Suprapubic skin (tissue), 4 donors: ENCODE measurements at places on chromosomes 2 and 18.

GRCh38 chr2:118616432-118616831, 231.0 kb downstream of the EN1 start:
- H3K27me3 ChIP-seq, result peaks cover 7% of the 10 kb centered on the region
- H3K27ac ChIP-seq, result no peak overlapping the region
- DNase-seq, result no peak

GRCh38 chr18:23238152-23238531, 102.9 kb downstream of the CABLES1 start:
- H3K36me3 ChIP-seq, result peaks cover 9% of the 10 kb centered on the region
- DNase-seq, result no peak
- H3K27me3 ChIP-seq, result no peaks in the 10 kb centered on the region
- peak overlapping the region; percentile 73 for H3K27ac ChIP-seq
- peaks cover 20% of the 10 kb centered on the region for H3K4me1 ChIP-seq
- peak overlapping the region; percentile 37 for H3K4me3 ChIP-seq

DNA sequence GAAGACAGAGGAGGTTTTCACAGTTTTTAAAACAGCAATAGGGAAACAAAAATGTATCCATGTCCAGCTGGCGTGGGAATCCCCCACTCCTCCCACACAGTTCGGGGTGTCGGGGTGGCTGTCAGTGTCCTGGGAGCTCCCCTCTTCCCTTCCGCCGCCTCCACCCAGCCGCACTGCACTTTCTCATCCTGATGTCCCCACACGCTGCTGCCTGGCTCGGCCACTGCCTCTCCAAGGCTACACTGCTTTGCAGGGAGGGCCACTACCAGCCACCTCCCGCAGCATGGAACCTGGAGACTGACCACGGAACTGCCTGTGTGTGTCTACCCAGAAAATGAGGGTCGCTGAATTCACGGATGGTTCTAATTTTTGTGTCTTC, 138.7 kb upstream of the CTDP1 start:
- no peaks in the 10 kb centered on the region for H3K36me3 ChIP-seq
- H3K27ac ChIP-seq, result peak overlapping the region; percentile 64
- peaks cover 13% of the 10 kb centered on the region for H3K4me1 ChIP-seq
- H3K27me3 ChIP-seq, result no peaks in the 10 kb centered on the region
- H3K4me3 ChIP-seq, result peak overlapping the region; percentile 13
- DNase-seq, result no peak

DNA sequence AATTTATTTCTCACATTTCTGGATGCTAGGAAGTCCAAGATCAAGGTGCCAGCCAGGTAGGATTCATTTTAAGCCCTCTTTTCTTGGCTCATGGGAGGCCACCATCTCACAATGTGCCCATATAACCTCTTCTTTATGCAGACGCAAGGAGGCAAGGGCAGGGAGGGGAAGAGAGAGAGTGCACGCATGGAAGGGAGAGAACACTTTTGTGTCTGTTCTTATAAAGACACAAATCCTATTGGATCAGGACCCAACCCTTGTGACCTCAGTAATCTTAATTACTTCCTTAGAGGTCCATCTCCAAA, 32.5 kb downstream of the CMPK2 start:
- no peaks in the 10 kb centered on the region for H3K36me3 ChIP-seq
- H3K4me1 ChIP-seq, result peaks cover 3% of the 10 kb centered on the region
- DNase-seq, result no peak

- H3K4me3 ChIP-seq, result no peak overlapping the region
- peak overlapping the region; percentile 73 for H3K27ac ChIP-seq
- H3K36me3 ChIP-seq, result no peaks in the 10 kb centered on the region
Measured at GRCh38 chr2:20178666-20179465, 46.1 kb downstream of the SDC1 start.

- no peaks in the 10 kb centered on the region for H3K36me3 ChIP-seq
- no peak overlapping the region for H3K27ac ChIP-seq
- no peaks in the 10 kb centered on the region for H3K4me1 ChIP-seq
- H3K4me3 ChIP-seq, result no peak overlapping the region
Measured at GRCh38 chr2:15992457-15993231, 52.3 kb downstream of the MYCN start.

- H3K27ac ChIP-seq, result no peak overlapping the region
- DNase-seq, result no peak
- H3K4me3 ChIP-seq, result no peak overlapping the region
- no peaks in the 10 kb centered on the region for H3K36me3 ChIP-seq
- H3K4me1 ChIP-seq, result no peaks in the 10 kb centered on the region
Measured at GRCh38 chr2:171568089-171568488, 45.8 kb downstream of the CYBRD1 start.

DNA sequence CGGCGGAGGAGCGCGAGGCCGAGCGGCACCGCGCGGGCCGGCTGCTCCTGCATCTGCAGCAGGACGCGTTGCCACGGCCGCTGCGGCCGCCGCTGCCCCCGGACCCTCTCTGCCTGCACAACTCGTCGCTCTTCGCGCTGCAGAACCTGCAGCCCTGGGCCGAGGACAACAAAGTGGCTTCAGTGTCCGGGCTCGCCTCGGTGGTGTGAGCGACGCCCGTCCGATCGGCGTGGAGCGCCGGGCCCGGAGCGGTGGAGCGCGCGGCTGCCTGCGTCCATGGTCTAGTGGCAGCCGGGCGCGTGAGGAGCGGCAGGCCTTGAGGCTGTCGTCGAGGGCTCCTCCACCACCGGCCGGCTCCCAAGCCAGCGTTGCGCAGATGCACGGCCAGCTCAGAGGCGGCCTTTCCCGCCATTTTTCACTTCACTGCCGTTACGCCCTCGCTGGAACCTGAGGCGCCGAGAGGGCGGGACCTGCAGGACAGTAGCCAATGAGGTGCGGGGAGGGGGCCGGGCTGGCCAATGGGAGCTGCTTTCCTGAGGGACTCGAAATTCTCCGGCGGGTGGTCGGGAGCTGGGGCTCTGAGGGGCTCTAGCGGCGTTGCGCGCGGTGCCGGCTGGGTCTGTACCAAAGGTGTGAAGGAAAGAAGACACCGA, 1.9 kb downstream of the TLX2 start:
- peaks cover 99% of the 10 kb centered on the region for H3K27me3 ChIP-seq
- peaks cover 37% of the 10 kb centered on the region for H3K4me1 ChIP-seq
- H3K27ac ChIP-seq, result no peak overlapping the region
- peak overlapping the region; percentile 45 for H3K4me3 ChIP-seq

GRCh38 chr2:54551123-54551756, 95.1 kb downstream of the SPTBN1 start:
- H3K4me1 ChIP-seq, result peaks cover 39% of the 10 kb centered on the region
- H3K4me3 ChIP-seq, result no peak overlapping the region
- peak overlapping the region; percentile 63 for H3K27ac ChIP-seq
- no peaks in the 10 kb centered on the region for H3K36me3 ChIP-seq
- DNase-seq, result no peak

DNA sequence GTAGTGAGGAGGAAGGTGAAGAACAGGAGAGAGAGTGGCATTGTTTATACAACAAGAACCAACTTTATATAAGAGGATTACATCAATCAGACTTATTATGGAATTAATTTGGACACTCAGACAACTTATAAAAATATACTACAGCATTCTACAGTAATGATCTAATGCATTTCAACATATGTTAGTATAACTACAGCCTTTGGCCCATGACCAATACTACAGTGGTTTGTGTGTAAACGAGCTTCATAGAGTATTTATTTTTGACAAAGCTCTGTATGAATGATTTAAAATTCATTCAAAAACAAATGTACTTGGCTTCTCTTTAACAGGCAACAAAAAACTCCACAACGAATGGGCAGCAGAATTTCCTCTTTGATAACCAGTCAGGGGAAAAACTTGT, 72.8 kb downstream of the ZNF521 start:
- no peaks in the 10 kb centered on the region for H3K27me3 ChIP-seq
- H3K36me3 ChIP-seq, result no peaks in the 10 kb centered on the region
- H3K27ac ChIP-seq, result no peak overlapping the region
- no peak for DNase-seq
- H3K4me3 ChIP-seq, result no peak overlapping the region

- peak overlapping the region; percentile 35 for H3K4me3 ChIP-seq
- peaks cover 100% of the 10 kb centered on the region for H3K27me3 ChIP-seq
- H3K27ac ChIP-seq, result no peak overlapping the region
- no peak for DNase-seq
- H3K4me1 ChIP-seq, result peaks cover 35% of the 10 kb centered on the region
Measured at GRCh38 chr2:176118601-176119339, 2.2 kb downstream of the HOXD10 start.

GRCh38 chr2:190093793-190094192, 31.3 kb upstream of the MSTN start:
- no peaks in the 10 kb centered on the region for H3K4me1 ChIP-seq
- no peak overlapping the region for H3K4me3 ChIP-seq
- H3K27me3 ChIP-seq, result no peaks in the 10 kb centered on the region

- no peaks in the 10 kb centered on the region for H3K36me3 ChIP-seq
- H3K4me3 ChIP-seq, result no peak overlapping the region
- DNase-seq, result no peak
- H3K27ac ChIP-seq, result no peak overlapping the region
- no peaks in the 10 kb centered on the region for H3K27me3 ChIP-seq
Measured at GRCh38 chr18:45518311-45519155, 96.7 kb upstream of the SLC14A2 start.

DNA sequence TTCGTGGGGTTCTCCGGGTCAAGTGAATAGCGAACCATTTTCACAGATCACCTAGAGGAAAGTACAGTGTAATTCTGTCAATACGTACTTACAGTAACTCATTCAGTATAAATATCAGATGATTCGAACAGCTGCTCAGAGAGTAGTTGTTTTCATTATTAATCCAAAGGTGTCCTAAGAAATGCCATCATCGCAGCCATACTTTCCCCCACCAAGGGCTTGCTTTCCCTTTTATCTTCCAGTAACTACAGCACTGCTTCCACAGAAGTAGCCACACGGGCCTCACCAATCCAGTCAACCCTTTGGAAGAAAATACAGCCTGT, 4.5 kb upstream of the C18orf32 start:
- H3K4me3 ChIP-seq, result peak overlapping the region; percentile 82
- peaks cover 24% of the 10 kb centered on the region for H3K4me1 ChIP-seq
- peaks cover 28% of the 10 kb centered on the region for H3K36me3 ChIP-seq

GRCh38 chr2:190809876-190810525, 70.6 kb upstream of the GLS start:
- H3K4me3 ChIP-seq, result no peak overlapping the region
- H3K4me1 ChIP-seq, result no peaks in the 10 kb centered on the region
- no peak for DNase-seq
- H3K36me3 ChIP-seq, result no peaks in the 10 kb centered on the region
- no peak overlapping the region for H3K27ac ChIP-seq
